ENCODE measurements at places on chromosomes 11 and 22.

DNA sequence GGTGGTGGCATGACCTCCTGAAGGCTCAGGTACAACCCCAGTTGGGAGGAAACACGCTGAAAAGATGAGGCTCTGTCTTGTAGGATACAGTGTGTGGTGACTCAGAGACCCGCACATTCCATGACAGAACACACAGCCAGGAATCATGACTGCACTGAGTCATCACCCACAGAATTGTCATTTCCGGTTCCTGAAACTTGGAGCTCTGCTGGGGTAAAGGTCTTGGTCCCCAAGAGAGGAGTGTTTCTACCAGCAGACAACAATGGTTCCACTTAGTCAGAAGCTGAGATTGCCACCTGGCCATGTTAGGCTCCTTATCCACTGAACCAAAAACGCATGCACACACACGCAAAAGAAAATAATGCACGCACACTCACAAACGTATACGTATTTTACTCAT is 31.5 kb upstream of the CYB5R3 start:
- no peak for DNase-seq

DNA sequence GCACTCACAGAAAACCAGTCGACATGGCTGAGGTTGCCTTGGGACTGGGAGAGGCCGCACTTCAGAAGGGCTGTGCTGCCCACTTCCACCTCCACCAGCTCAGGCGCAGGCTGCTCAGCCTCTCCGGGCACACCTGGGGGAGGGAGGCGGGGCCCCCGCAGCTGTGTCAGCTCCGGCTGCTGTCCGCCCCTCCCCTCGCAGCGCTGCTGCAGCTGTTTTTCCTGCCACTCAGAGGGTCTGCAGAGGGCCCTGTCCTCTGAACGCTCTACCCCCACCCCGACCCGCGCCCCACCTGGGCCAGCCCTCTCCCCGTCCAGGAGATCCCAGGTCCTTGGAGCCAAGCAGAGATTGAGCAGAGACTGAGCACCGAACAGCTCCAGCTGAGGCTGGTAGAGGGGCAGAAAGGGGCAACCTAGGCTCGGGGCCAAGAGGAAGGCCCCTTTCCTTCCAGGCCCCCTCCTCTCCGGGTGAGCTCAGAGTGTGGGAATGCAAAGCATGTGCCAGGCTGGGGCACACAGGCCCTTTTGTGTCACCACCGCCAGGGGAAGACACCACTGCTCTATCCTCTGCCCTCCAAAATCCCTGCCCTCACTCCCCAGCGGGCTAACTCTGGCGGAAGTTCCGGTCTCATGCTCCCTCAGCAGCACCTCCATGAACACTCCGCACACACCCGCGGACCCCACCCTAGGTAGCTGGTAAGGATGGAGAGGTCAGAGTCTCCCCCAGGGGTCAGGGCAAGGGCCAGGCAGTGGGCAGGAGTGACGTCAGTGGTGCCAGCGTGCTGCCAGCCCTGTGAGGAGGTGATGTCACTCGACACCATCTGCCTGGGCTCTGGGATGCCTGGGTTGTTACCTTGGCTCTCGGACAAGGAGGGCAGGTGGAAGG is 1.6 kb downstream of the MCAM start:
- no peak for DNase-seq

- DNase-seq: no peak
These were observed 1.2 kb downstream of the C11orf68 start for GRCh38 chr11:65917434-65918210.

GRCh38 chr11:15006139-15006759 is 34.1 kb upstream of the CALCA start:
- no peak for DNase-seq

DNA sequence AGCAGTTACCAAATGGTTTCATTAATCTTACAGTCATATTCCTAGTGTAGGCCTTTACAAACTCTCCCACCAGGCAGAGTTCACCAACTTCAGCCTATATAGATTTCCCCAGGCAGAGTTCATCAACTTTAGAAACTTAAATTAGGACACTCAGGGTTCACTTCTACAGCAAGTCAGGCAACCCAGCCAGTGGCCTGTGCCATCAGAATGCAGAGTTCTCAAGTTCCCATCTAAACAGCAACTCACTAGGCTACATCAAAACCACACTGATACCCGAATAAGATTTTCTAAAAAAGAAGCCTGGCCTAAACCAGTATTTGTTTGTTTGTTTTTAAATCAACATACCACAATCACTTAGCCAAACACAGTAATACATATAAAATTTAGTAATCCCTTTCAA is 33.7 kb downstream of the PICALM start:
- no peak for DNase-seq

DNA sequence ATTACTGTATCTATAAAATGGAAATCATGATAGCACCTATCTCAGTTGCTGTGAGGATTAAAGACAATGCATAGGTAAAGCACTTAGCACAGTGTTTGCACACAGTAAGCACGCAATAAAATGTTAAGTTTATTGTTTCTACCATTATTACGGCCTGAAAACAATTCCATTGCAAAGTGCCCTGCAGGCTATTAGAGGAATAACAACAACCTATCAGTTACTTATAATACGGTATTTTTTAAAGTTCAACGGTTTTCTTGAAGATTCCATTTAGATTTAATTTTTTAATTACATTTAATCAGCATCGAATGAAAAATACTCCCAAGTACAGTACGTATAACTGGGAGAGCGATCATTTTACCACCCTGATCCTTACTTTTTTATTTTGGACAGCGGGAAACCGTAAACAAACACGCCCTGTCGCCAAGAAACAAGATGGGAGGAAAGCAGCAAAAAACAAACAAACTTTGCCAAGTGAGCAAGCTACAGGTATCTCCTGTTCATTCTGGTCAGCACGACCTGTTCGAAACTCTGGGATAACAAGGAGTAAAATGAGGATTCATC is 893 bp downstream of the SLC36A4 start:
- no peak for DNase-seq

GRCh38 chr11:70481625-70482528 is 83.5 kb downstream of the CTTN start:
- no peak for DNase-seq

- DNase-seq: no peak
These were observed 194.4 kb upstream of the PGR start for GRCh38 chr11:101323997-101324396.

GRCh38 chr11:58046231-58046630 is 15.5 kb downstream of the OR6Q1 start:
- DNase-seq: no peak

DNA sequence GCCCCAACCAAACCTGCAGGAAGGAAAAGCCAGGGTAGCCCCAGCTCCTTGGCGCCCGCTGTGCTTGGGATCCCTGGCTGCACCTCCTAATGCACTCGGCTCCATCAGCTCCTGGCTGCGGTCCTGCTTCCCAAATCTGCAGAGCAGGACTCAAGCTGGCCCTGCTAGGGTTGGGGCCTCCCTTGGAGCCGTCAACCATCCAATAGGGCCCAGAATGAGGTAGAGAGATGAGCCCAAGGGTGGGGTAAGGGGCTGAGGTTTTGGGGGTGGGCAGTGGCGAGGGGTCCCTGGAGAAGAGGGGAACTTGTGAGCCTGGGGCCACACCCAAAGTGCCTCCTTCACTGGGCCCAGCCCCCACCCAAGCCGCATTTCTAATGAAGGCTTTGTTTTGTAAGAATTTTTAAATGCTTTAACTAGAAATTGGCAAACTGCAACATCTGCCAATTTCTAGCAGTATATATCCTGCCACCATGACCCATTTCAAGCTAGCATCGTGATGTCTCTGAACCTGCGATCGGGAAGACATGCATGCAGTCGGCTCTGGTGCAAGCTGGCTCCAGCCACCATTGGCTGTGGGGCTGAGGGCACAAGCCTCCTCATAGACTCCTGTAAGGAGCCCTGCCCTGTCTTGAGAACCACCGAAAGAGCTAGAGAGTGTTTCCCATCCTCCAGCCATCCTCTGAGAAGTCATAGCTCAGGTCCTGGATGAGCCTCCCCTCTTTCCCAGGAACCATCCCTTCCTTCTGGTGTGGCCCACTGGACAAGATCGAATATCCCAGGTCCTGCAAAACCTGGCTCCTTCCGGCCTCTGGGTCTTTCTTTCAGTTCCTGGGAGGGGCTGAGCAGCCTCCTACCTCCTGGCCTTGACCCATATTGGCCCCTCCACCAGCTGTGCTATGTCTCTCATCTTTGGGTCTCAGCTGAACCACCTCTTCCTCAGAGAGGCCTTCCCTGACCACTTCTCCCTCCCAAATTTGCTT is 15.5 kb downstream of the C1QTNF6 start:
- no peak for DNase-seq

- DNase-seq: no peak
These were observed at the start of gene MRGPRF for GRCh38 chr11:69013009-69013951. Gene MRGPRF, minus strand, starts transcription at chr11:69013246. Its CDS starts 3,345 bp downstream, at chr11:69009901.

DNA sequence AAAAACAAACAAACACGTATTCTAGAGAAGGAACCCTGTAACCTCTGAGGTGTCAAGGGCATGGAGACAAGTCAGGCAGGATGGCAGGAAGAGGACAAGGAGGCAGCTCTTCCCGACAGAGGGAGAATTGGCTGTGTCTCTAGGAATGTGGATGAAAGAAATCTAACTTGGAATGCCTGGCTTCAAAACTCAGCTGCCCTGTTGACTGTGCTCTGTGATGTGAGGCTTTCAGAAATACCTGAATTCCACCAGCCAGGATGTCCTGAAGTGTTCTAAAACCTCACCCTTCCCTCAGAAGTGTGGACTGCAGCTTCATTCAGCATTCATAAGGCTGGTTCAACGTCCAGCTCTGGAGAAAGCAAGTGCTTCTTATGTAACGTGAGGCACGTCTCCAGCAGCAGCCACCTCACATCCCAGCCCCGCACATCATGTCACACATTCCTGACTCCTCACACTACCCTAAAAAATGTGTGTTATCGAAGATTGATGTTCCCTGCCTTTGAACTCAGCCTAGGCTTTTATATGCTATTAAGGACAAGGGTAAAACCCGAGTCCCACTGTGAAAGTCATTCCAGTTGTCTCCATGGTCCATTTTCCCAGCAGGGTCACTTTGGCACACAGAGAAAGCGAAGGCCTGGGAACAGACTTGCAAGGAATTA is 398.9 kb downstream of the ETS1 start:
- no peak for DNase-seq

DNA sequence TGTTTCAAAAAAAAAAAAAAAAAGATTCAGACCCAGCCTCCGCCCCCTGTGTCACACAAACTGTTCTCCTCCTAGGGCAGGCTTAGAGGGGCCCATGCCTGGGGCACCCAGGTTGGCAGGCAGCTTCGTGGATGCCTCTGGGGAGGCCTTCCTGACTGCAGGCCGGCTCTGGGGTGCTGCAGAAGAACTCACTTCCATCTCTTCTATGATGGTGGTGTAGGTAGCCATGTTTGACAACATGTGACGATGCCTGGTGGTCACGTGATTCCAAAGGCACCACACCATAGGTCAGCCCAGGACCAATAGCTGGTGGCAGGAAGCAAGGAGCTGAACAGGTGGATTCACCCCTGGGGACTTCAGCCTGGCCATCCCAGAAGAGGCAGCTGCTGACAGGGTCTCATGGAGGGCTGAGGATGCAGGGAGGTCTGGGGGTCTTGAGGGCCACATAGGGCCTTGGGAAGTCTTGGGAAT is 24.1 kb upstream of the CELSR1 start:
- peak; percentile 41 for DNase-seq

DNA sequence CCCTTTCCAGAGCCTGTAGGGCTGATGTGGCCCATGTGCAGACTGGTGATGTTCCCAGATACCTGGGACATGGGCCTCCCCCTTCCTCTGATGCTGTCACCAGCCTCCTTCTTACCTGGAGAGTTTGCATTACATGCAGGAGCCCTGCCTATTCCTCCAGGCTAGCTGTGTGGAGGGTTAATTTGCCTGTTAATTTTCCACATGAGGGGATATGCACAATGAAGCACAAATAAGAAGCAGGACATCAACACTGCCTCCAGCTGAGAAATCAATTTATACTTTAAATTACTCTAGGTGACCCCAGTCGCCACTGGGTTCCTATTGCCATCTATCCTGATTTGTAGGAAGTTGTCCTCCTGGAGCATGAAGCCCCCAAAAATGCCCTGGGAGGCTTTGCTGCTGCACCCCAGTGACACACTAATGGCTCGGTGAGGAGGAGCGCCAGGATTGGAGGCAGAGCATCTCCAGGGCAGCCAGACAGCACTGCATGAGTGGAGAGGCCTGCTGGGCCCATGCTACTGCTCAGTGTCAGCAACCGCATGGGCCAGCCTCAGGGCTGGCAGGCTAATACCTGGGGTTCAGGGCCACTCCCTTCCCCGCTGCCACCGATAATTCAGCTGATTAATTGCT is 101.6 kb upstream of the USP47 start:
- no peak for DNase-seq

DNA sequence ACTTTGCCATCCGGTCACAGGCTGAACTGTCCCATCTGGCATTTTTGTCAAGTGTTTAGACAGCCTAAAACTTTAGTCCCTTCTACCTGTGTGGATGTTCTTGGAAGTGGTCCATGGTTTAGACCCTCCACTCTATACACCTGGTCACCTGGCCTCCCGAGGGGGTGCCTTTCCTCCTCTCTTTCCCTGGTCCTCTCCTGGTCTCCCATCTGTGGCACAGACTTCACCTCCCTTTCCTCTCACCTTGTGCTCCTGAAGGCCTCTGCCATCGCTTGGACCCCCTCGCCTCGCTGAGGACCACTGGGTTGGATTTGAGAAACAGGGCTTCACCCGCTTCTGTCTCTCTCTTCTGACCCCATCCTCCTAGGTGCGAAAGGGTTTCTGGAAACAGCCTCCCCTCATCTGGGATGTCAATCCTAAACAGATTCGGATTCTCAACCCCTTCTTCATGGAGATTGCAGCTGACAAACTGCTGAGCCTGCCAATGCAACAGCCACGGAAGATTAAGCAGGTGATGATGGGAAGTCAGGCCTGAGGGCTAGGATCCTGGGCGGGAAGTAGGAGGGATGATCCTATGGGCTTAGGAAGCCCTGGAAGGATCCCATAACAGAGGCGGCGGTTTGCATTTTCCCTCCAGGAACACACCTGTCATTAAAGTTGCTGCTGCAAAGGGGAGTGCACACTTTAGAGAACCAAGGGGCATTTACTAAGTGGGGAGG is 53.6 kb downstream of the ST3GAL4 start:
- DNase-seq: no peak

DNA sequence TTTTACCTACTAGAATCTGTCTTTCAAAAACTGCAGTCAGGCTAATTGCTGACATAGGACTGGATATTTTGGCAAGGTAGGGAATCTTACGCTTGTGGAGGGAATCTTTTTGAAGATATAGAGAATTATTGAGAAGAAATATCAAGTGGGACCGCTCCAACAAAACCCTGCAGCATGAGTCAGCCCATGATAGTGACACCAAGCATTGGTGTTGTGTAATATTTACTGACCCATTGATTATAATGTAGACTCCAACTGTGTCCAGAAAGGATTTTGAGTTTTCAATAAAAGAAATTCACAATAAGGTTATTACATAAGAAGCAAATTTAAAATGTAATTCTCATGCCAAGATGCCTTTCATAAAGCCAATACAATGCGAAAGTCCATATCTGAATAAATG is 20.7 kb downstream of the MS4A4A start:
- no peak for DNase-seq

DNA sequence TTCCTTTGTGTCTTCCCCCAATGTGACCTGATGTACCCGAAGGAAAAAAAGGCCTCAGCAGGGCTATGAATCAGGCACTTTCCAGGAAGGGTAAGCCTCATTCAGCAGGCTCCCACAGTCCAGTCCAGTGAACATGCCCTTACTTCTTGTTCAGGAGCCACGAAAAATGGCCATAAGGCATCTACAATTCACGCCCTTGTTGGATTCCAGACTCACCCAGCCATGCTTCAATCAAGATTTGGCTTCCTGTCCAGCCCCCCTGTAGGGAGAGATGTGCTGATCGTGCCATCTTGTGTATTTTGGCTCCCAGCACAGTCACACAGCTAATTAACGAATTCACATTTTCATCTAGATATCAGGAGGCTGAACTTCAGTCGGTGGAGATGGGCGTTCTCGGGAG is 9.9 kb upstream of the KCNJ5 start:
- DNase-seq: no peak

GRCh38 chr11:77968337-77968736 is 26.1 kb downstream of the INTS4 start:
- DNase-seq: no peak

All from activated naive CD4-positive, alpha-beta T cell treated with anti-CD3 and anti-CD28 coated beads, Interleukin-2, amount 50 U/mL, for 72 hours (primary cell).